ENCODE measurements at places on chromosomes 4 and X. TPM values are rescaled to one million over a fixed set of nuclear protein-coding genes. Genes with fewer than 3 reads are reported as not detected.

TMSB15A gene
- 0.52 TPM for total RNA-seq

CDS1 gene
- total RNA-seq = not detected

SLC26A1 gene
- total RNA-seq = 0.48 TPM

GRPR gene
- 0.10 TPM for total RNA-seq

TMEM31 gene
- total RNA-seq = not detected

SSX7 gene
- not detected for total RNA-seq

FAM47C gene
- total RNA-seq = not detected

All from activated CD4-positive, alpha-beta T cell treated with anti-CD3 and anti-CD28 coated beads, Interleukin-2, amount 10 ng/mL, durations not matched to agents 7 days and 5 days (primary cell).